Posterior vena cava (tissue), 2 donors: ENCODE measurements at places on chromosomes 12 and 14.

GRCh38 chr12:27580561-27581330, 56.7 kb downstream of the PPFIBP1 start:
- no peak for DNase-seq

GRCh38 chr14:102182190-102182589, 42.5 kb downstream of the WDR20 start:
- no peak for DNase-seq

- DNase-seq, result peak; percentile 90
These were observed 8.8 kb upstream of the SP7 start for GRCh38 chr12:53344824-53345485.

DNA sequence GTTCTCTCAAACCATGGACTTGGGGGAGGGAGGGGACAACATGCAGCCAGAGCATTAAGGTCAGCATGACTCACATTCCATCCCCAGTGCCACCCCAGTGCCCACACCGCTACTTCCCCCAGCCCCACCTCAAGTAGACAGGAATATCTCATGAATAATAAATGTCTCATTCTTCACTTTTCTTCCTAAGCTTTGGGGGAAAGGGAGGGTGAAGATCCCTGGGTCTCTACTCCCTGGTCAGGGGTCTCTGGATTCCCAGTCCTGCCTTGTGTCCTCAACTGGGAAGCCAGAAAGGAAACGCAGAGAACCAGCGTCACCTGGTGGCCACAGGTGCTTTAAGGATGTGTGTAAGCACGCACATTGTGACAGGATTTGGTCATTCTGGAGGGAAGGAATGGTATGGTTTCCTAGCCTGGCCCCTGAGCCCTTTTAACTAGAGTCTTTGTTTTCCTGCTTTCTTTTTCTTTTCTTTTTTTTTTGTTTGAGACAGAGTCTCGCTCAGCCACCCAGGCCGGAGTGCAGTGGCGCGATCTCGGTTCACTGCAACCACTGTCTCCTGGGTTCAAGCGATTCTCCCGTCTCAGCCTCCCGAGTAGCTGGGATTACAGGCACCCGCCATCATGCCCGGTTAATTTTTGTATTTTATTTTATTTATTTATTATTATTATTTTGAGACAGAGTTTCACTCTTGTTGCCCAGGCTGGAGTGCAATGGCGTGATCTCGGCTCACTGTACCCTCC, 3.4 kb downstream of the GPR84 start:
- DNase-seq, result no peak

- no peak for DNase-seq
These were observed 229.6 kb upstream of the NOS1 start for GRCh38 chr12:117590999-117591398.

- DNase-seq, result no peak
These were observed 17.2 kb upstream of the ARID4A start for GRCh38 chr14:58280954-58281787.

DNA sequence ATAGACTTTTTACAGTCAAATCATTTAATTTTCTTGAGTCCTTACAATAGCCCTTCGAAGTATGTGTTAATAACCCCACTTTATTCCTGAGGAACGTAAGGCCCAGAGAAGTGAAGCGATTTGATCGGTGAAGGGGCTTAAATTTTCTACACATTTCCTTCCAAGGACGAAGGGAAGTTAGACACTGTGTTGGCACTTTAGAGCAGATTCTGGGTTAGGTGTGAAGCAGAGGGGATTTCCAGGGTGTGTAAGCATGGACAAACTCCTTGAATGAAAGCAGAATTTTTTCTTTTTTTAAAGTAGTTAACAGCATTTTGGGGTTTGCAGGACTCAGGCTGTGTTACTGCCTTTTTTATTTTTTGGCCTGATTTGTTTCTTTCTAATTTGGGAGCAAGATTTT, 38.9 kb downstream of the PRORP start:
- no peak for DNase-seq
